DND-41 (cell line): ENCODE measurements at places on chromosomes 1 and 21.

- no peak for DNase-seq
Measured at GRCh38 chr1:66351913-66352312, 182.0 kb upstream of the SGIP1 start.

GRCh38 chr1:229696385-229696784 lies 70.3 kb downstream of the URB2 start:
- peak; percentile 67 for DNase-seq

GRCh38 chr1:206859082-206859521 lies 6.3 kb upstream of the IL20 start:
- DNase-seq = no peak

- DNase-seq = no peak
Measured at GRCh38 chr1:26027716-26028489, 6.3 kb downstream of the EXTL1 start.

- no peak for DNase-seq
Measured at GRCh38 chr1:219120624-219121544, 52.8 kb upstream of the LYPLAL1 start.
